ENCODE measurements at places on chromosomes 2 and 18.

DNA sequence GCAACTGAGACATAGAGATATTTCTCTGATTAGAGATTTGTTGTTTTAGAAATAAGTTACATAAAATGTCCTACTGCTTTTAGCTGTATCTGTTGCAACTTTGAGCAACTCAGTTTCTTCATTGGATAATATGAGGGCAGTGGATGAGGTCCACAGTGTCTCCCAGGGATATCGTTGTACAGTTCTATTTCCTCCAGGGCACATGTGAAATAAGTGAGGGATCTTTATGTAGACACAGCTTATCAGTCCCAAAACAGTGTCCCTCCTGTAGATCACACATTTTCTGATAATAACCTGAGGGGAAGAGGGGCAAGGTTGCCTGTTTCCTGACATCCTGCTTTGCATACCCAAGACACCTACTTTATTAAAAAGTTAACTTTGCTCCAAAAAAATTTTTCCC, 1231.2 kb upstream of the ZEB2 start:
- no peak for DNase-seq

DNA sequence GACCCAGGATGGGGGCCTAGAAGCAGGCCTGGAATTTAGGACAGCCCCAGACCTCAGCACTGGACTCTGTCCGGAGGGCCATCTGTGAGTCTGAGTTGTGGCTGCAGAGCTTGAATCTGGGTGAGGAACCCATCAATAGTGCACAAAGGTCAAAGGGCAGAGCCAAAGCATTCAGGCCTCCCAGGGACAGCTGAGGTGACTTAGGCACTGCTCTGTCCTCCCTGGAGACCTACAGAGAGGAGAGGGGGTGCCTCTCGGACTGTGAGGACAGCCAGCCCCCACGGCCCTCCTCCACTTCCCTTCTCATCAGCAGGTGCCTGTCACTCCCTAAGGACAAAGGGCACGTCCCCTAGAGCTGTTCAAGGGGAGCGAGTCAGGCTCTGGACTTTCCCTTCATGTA, 25.1 kb upstream of the PRLH start:
- no peak for DNase-seq

DNA sequence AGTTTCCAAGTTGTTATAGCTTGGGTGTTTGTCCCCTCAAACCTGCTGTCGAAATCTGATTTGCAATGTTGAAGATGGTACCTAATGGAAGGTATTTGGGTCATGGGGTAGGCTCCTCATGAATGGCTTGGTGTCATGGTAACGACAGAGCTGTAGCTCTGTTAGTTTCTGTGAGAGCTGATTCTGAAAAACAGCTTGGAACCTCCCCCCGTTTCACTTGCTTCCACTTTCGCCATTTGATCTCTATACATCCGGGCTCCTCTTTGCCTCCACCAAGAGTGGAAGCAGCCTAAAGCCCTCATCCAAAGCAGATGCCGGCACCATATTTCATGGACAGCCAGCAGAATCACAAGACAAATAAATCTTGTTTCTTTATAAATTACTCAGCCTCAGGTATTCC, 1035.1 kb upstream of the SLC39A10 start:
- DNase-seq = no peak

DNA sequence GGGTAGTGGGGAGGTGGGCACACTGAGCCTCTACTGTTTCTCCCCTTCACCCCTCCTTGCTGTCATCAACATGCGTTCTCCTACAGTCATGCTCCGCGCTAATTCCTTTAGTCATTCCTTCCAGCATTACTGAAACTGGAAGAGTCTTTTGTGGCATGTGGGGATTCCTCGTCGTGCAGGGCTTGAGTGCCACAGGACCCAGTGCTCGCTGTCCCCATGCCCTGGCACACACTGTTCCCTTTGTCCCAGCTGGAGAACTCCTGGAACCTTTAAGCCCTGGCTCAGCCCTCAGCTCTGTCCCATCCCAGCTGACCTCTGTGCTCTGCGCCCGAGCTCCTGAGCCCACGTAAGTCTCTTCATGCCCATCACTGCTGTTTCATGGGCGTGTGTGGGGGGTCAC, 42.1 kb downstream of the ODC1 start:
- DNase-seq = no peak

DNA sequence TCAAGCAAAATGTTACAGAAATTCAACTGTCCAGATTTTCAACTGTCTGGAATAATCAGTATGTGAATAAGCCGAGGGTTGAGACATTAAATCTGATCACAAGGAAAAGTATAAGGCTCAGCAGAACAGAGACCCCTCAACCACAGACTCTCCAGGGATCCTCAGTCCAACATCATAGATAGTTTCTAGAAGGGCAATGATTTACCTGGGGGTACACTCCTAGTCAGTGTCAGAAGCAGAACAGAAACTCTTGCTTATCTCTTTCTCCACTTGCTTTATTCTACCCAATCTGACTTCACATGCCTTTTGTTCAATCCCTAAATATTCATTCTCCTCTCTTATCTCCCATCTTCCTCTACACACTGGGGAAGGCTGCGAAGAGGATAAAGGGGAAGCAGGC, 36.4 kb downstream of the ICOS start:
- no peak for DNase-seq

DNA sequence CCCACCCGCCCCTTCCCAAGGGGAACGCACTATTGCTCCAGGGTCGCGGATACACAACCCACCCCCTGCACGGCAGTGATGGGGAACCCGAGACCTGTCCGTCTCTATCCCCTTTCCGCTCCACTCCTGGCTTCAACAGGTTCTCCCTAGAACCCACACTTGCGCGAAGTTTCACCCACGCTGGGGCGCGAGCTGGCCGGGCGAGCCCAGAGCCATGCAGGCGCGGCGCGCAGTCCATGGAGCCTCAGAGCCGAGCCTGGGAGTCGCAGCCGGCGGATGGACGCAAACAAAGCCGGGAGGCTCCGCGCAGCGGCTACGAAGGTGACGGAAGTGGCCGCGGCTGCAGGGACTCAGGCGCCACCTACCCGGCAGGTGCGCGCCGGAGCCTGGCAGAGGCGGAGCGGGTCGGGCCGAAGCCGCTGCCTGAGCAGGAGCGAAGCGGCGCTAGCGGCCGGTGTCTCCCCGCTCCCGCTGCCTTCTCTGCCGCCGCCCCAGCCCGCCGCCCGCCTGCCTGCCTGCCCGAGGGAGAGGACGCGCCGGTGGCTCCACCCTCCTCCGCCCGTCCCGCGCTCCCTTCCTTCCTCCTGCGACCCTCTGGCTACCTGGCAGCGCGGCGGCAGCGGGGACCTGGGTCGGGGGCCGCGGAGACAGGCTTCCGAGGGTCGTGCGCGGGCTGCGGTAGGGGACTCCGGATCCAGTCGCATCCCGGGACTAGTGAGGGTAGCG, 14.0 kb downstream of the ALPG start:
- DNase-seq = peak; percentile 9

- DNase-seq = no peak
Observed at GRCh38 chr2:119718501-119719260, 39.7 kb downstream of the TMEM177 start.

DNA sequence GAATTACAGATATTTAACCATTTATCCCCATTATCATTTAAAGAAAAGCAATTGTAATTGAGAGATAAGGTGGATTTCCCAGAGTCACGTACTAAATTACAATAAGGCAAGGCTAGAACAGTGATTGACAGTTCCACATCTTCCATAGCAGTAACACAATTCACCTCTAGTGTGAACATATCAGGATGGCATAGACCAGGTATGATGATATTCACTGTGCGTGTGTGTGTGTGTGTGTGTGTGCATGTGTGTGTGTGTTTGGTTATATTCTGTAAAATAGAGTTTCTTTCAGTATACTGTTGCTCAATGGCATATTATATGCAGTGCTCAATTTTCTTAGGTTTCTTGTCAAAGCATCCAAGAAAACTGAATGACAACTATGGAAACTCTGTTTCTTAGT, 1.7 kb downstream of the SCN2A start:
- no peak for DNase-seq

DNA sequence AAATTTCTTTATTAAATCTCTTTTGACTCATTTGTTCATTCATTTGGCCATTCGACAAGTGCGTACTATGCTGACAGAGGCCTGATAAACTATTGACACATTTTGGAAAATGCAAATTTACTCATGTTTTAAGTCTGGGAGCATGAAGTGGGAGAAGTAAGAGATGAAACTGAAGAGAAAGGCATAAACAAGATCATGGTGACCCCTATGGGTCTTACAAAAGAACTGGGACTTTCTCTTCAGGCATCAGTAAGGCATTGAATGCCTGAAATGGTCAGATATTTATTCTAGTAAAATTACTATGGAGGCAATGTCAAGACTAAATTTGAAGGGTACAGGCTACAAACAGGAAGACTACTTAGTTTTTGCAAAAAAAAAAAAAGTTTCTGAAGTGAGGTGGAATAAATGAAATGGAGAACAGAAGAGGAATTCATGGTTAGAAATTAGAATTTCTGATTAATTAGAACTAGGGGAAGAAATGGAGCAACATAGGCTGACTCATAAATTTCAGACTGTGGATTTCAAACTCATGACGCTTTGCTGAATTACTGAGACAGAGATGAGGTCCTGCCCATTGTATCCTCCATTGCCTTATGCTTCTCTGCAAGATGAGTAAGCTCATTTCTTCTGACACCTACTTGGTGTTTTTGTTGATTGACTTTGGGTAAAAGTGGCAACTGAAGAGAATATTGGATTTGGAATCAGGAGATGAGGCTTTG, 32.7 kb downstream of the VSNL1 start:
- DNase-seq = no peak

DNA sequence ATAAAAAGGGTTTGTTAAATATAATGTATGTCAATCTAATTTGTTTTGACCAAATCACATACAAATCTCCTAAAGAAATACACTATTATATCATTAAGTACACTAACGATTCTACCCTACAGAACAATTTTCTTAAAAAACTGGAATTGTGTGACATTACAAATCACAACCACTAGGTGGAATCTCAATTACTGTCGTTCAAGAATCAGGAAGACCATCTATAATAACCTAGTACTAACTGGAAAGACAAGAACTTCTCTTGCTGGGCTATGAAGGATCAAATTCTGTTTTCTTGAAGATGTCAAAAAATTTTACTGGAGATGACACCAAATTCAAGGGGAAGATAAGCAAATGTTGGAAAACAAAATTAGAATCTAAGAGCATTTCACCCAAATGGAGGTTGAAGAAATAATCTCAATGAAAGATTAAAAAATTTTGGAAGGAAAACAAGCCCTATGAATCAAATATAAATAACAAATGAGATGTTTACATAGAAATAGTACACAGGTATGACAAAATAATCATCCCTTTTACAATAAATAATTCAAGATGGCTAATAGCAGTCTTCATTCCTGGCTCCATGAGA, 110.9 kb downstream of the STK39 start:
- no peak for DNase-seq

GRCh38 chr2:219552382-219553167, 8.7 kb downstream of the TMEM198 start:
- DNase-seq = peak; percentile 65

GRCh38 chr2:44952143-44952805, 10.8 kb downstream of the SIX3 start:
- DNase-seq = no peak

GRCh38 chr2:165645930-165646831, 147.9 kb downstream of the GALNT3 start:
- DNase-seq = no peak

GRCh38 chr2:216693414-216694080, 1.8 kb downstream of the IGFBP5 start:
- DNase-seq = no peak

DNA sequence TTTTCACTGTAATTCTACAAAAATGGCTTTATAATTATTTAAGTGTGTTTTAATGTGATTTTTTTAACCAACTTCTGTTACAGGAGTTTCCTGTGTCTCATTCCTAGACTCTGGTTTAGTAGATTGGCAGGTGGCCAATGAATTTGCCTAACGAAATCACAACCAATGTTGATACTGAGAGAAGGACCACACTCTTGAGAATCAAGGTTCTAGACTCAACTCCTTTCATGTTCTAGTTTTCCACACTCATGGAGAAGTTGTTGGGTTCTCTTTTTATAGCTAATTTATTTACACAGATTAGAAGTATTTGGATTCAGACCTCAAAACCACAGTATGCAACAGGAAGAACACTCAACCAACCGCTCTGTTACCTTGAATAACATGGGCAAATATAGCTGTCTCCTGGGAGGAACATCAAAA, 22.6 kb upstream of the USP34 start:
- DNase-seq = no peak

- DNase-seq = no peak
Observed at GRCh38 chr18:22032392-22032961, 136.9 kb upstream of the GATA6 start.

- DNase-seq = no peak
Observed at GRCh38 chr2:148882051-148882450, 7.0 kb downstream of the KIF5C start.

- DNase-seq = no peak
Observed at GRCh38 chr2:211745295-211746097, 793.1 kb downstream of the ERBB4 start.

DNA sequence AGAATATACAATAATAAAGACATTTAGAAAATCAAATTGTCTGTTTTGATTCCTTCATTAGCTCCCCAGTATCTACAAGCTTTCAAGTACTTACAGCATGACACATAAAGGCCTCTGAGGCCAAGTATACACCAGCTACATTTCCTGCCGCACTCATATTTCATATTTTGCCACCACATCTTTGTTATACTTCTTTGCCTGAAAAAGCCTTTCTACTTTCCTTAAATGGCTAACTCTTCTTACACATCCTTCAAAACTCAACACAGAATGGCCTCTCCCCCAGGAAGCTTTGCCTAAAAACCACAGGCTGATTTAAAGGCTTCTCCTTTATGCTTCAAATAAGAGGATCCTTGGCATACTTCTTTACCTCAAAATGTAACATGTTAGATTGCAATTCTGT, 4.5 kb downstream of the STK17B start:
- DNase-seq = no peak
